ENCODE measurements at places on chromosomes 16 and 17.

DNA sequence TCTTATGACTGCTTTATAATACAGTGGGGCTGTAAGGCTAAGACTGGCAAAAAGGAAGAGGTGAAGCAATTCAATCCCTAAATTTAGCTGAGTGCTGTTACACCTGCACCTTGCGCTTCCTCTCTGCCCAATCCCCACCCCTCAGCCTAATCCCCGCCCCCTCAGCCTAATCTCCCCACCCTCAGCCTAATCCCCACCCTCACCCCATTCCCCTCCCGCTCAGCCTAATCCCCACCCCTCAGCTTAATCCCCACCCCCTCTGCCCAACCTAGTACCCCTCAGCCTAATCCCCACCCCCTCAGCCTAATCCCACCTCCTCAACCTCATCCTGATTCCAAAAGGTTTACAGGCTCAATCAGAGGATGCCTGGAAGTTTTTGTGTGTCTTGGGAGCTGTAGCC lies 155.5 kb downstream of the PMP22 start:
- DNase-seq, result no peak

DNA sequence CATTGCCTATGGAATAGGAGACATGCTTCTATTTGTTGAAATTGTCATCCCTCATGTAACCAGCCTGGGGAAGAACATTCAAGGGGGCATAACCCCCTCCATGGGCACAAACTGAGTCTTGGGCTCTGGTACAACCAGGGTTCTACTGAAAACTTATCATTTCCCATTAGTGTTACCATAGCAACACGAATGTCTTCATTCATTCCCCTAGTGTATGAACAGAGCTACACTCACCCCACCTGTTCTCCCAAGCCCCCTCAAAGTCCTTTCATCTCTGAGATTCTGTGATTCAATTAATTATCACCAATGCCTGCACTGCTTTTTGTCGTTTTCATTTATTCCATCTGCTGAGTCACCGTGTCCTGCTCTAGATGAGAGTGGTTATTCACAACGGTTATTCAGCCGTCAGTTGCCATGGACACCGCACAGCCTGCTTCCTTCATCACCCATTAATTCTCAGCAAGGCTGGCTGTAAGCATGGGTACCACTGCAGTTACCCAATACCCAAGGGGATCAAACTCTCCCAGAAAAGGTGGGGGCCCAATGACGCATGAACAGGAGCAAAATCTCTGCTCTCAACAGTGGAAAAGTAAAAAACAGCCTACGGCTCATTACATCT lies 1.6 kb upstream of the GAST start:
- no peak for DNase-seq

DNA sequence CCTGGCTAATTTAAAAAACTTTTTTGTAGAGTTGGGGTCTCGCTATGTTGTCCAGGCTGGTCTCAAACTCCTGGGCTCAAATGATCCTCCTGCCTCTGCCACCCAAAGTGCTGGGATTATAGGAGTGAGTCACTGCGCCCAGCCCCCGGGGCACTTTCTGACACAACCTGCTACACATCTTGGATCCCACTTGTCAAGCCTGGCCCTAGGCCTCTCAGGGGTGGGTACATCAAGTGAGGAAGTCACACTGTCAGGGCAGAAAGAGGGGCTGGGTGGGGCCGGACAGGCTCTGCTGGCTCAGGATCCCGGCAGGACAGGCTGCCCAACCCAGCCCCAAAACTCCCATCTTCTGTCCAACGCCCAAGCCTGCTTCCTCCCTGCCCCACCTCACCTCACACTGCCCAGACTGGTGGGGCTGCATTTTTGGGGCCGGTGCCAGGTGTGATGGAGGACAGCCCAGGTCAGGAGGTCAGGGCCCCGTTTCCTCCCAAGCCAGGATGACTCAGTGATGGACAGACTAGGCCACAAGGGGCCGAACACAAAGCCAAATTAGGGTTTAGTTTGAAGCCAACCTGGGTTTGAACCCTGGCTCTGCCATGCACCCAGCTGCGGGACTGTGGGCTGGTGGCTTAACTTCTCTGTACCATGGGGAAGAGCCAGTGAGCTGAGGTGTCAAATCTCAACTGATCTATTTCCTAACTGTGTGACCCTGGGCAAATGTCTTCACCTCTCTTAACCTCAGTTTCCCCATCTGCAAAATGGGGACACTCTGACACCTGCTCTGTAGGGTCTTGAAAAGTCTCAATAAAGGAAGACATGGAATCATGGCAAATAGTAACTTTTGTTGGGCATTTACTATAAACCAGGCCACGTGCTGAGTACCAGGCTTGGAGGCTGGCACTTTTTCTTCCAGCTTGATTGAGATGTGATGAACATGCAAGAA lies 8.9 kb upstream of the PPL start:
- no peak for DNase-seq

- peak; percentile 53 for DNase-seq
These were observed 667.4 kb upstream of the SALL1 start for GRCh38 chr16:51818342-51818944.

DNA sequence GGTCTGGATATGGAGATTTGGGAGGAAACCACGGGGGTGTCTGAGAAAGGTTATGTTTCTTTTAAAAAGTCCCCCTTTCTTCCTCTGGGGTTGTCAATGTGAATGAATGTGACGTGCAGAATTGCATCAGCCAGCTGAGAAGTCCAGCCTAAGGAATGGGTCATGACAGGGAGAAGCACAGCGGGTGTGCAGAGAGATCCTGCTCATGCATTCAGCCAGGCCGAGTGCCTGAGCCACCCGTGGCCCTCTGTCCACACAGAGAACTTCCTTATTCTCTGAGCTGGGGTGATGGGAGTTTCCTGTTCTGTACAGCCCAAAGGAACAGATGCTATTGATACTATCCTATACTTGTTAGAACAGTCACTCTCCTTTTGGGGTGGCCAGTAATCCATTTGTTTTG lies 117.9 kb downstream of the CPPED1 start:
- DNase-seq, result no peak

GRCh38 chr17:49061524-49061943 lies 64.3 kb downstream of the IGF2BP1 start:
- no peak for DNase-seq

DNA sequence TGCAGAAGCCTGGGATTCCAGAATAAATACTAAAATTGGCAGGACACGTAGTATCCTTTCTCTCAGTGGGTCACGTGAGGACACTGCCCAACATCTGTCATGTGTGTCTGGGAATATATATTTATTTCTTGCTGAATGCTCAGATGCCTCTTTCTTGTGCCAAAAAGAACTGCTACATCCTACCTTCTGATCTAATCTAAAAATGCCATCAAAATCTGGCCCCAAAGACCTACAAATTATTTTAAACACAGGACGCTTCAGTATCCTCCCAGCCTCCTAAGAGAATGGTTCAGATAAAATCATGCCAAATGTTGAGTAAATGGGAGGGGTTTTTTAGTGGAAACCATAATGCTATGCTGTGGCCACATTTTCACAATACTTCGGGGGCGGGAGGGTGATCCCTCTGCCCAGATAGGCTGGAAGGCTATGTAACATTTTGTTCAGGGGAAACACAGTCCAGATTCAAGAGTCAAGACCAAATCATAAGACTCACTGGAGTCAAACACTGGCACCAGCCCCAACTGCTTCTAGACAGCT lies 22.9 kb upstream of the CORO6 start:
- no peak for DNase-seq

GRCh38 chr16:56632156-56632847 lies at the start of gene MT1M:
Gene MT1M, plus strand, starts transcription at chr16:56632659. Its CDS starts 73 bp downstream, at chr16:56632732.
- DNase-seq, result peak; percentile 66

GRCh38 chr16:89538286-89538685 lies 22.2 kb upstream of the RPL13 start:
- no peak for DNase-seq

DNA sequence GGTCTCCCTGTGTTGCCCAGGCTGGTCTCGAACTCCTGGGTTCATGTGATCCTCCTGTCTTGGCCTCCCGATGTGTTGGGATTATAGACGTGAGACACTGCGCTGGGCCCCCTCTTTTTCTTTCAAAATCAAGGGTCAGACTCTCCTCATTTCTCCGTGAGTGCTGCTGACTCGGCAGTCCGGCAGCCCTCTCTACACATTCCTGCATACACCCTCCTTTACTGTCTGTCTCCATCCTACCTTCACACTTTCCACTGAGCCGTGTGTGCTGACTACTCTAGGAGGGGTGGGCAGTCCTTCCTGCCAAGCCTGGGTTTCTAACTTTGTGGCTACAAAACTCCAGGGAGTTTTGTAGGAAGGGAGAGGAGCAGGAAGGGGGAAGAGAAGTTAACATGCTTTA lies 195.2 kb downstream of the PARN start:
- DNase-seq, result no peak

GRCh38 chr16:8908810-8909468 lies 26.8 kb downstream of the LITAFD start:
- no peak for DNase-seq

- DNase-seq, result no peak
These were observed 13.5 kb upstream of the CBX4 start for GRCh38 chr17:79852748-79853147.

GRCh38 chr17:49266233-49266632 lies 35.6 kb upstream of the PHOSPHO1 start:
- no peak for DNase-seq

DNA sequence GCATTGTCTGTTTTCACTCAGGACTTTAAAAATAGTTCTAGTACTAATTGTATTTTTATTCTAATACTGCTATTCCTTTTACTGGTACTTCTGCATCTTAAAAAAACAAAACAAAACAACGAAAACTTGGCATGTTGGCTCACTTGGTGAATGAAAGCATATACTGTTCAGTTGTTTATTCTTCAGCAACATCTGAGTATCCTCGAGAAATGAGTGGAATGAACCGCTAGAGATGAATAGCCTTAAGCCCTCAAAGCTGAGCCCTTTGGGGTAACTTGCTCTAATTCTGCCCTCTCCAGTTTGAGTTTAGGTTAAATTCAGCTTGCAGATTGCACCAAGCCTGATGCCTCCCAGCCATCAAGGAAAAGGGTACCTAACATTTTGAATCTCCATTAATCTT lies 126.5 kb downstream of the WWOX start:
- DNase-seq, result no peak

GRCh38 chr17:1420163-1420562 lies 20.1 kb upstream of the YWHAE start:
- DNase-seq, result no peak

GRCh38 chr17:51091635-51092034 lies 29.0 kb downstream of the SPAG9 start:
- DNase-seq, result no peak

- DNase-seq, result no peak
These were observed at the start of gene CD7 for GRCh38 chr17:82317394-82318168. Gene CD7, minus strand, starts transcription at chr17:82317608. Its CDS starts 113 bp downstream, at chr17:82317495.

GRCh38 chr16:57091200-57091974 lies 996 bp upstream of the CPNE2 start:
- DNase-seq, result no peak

DNA sequence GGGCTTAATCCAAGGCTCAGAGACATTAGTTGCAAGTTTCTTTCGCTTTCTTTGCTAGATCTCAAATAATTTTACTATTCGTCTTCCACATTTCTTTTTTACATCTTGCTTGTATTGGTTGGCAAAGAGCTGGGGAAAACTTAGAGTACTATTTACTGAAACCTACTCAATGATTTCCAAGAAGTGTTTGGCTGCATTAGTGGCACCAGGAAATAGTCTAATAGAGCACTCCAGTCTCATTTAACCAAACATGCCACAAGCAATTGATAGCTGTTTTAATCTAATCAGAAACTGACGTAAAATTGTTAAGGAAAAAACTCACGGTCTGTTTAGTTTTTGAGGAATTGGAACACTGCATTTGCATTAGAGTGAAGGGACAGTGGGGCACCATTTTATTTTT lies 29.0 kb downstream of the NUP93 start:
- no peak for DNase-seq

DNA sequence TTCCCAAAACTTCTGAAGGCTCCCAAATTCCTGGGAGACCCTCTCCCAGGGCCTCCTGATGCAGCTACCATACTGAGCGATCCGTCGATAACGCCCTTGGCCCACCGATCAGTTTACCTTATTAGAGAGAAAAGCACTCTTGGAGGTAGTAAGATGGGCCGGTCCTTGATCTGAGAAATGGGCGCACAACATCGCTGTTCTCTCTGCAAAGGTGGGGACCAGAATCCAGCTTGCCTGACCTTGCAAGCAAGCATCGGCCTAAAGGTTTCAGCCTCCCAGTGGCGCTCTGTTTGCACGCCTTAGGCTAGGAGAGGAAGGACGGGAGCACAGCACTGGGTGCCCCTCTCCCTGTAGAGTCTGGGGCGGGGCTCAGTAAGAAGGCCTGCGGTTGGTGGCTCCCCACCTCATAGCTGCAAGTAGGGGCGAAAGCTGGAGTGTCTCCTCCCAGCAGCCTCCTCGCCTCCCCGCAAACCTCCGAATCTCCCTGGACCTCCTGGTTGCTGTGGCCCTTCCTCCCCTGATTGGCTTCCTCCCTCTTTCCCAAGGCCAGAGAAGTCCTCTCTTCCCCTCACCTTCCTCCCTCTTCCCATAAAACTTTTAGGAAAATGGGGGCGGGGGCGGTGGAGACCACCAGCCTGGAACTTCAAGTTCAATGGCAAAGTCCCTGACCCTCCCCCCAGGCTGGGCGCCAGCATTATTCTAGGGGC lies at the start of gene PRAC1:
TSS of gene PRAC1 (minus strand) at position 318 of the 707 bp plus-strand sequence. CDS start at position 192, 126 bp downstream.
- DNase-seq, result no peak

DNA sequence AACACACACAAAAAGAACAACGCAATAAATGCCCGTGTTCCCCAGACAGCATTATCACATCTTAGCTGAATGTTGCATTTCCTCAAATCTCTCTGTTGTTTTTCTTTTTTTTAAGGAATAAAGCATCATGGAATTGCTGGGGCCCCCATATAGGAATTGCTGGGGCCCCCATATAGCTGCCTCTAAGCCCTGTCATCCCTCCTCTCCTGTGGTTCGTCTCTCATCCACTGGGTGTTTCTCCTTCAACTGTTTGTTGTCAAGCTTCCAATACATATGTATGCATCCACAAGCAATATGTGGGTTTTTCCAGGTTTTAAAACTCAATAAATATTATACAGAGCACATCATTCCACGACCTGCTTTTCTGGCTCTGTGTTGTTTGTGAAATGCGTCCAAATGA lies 43.2 kb downstream of the HSBP1 start:
- no peak for DNase-seq

DNA sequence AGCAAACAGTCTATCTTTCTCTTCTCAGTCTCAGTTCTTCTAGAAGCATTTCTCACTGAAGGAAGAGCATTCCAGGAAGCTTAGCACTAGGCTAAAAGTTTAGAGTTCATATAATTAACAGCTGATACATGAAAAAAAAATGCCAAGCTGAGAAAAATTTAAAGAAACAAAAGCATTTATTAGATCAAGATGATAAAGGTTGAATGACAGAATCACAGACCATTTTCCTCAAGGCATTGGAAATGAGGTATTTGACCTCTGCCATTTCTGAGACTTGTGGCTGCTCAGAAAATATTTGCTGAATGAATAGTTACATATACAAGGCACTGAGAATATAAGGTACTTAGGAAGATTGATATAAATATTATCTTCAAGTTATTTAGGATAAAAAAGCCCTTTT lies 901.6 kb upstream of the GOT2 start:
- no peak for DNase-seq

- no peak for DNase-seq
These were observed 27.1 kb downstream of the MSI2 start for GRCh38 chr17:57283203-57283971.

Measured in right forelimb (tissue), 1 donor.